ENCODE measurements at places on chromosomes 2 and 18.

GRCh38 chr2:149507974-149508373, 79.6 kb downstream of the MMADHC start:
- DNase-seq = no peak

DNA sequence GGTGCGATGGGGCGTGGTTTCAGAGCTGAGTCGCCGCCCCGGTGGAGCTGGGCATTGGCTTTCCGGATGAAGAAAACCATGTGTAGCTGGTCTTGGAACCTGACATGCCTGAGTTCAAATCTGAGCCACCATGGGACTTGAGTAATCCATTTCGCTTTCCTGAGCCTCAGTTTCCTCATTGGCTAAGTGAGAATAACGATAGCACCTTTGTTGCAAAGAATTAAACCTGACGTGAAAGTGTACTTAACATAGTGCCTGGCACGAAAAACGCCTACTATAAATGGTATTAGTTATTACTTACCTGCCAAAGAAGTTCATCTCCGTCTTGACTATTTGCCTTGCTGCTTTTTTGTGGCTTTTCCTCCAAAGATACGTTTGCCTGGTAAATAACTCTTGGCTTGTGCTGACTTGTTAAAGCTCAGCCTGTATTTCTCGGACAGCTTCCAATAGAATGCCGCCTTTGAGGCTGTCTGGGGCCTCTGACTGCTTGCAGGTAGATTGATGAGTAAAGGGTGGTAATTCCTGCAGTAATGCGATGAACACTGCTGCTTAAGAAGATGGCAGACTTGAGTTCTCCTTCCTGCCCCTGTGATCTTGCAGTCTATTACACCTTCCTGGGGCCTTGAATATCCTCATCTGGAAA, 1.3 kb downstream of the CDCA7 start:
- DNase-seq = no peak

GRCh38 chr2:96546797-96547196, 10.2 kb downstream of the ARID5A start:
- DNase-seq = no peak

DNA sequence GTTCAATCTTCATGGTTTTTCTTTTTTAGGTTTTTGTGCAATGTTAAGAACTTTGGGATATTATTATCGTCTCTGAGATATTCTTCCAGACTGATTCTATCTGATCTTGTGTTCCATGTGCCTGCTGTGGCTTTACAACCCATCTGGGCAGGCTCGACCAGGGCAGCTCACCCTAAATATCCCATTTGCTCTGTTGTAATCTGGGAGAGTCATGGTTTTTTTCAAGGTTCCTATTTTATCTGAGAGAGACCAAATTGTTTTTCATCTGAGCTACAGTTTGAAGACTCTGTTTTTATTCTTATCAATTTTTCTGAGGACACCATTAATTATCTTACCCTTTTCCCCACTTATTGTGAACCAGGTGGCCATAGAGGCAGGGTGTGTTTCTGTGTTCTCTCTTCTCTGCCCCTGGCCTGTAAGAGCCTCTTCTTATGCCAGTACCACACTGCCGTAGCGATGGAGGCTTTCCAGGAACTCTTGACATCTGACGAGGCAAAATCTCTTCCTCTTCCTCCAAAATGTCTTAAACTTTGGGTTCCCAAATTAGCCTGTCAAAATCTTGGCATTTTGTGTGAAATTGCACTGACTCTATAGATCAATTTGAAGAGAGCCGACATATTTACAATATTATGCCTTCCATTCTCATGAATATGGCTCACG, 3.1 kb downstream of the SP140L start:
- DNase-seq = no peak

DNA sequence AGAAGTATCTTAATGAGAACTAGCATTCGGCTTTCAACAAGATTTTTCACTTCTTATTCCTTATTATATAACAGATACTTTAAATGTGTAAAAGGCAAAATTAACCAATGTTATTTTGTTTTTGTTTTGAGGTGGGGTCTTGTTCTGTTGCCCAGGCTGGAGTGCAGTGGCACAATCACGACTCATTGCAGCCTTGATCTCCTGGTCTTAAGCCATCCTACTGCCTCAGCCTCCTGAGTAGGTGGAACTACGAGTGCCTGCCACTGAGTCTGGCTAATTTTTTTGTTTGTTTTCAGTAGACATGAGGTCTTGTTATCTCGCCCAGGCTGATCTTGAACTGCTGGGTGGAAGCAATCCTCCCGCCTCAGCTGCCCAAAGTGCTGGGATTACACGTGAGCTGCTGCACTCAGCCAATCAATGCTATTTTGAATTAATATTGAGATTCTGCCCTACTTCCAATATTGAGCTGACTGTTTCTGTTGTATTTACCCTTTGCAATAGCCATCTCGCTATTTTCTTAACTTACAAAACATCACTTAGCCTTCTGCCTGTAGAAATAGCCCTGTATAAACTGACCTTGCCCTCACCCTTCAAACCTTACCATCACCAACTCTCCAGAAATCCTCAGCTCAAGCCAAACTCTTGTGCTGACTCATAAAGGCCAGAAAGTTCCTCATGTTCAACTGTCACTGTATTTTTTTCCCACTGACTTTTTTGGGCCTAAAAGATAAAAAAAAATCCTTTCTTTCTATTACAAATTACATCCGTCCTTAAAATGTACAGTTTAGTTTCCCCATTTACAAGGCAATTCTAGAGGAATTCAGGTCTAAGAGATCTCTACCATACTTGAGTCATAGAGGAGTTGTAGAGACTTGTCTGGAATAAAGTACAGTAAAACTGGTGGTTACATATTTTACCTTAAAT, 94.3 kb downstream of the OLA1 start:
- no peak for DNase-seq

DNA sequence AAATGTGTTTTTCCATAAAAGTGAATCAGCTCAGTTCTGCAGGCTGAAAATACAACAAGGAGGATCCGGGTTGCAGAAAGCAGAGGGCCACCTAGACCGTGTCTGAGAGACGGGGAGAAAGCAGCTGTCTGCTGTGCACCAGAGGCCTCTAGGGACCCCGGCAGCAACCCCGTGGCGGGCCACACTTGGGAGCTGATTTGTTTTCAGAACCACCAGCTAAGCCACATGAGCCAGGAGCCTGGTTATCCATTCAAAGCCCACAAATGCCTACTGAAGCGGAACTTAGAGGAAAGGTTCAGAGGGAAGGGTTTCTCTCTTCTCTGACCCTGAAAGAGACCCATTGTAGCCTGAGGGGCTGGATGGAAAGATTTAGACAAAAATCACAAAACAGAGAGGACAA, 28.4 kb upstream of the ID2 start:
- no peak for DNase-seq

DNA sequence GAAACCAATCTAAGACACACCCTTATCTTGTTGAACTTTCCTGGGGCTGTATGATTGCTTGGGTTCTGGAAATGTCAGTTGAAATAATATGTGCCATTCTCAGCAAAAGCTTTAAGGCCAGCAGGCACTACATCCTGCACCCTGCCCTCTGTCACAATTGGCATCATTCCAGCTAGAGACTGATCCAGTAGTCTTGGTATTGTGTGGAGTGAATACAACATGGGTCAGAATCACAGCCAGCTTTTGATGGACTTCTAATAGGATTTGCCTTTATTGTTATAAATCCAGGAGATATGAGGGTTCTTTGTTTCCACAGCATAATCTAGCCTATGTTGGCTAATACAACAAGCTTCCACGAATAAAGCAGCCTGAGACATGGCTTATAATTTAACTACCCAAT, 617.0 kb upstream of the CDH2 start:
- DNase-seq = no peak
